ENCODE measurements at places on chromosomes 1 and 21.

- no peak for DNase-seq
Observed at GRCh38 chr1:157944663-157945280, 48.7 kb upstream of the KIRREL1 start.

DNA sequence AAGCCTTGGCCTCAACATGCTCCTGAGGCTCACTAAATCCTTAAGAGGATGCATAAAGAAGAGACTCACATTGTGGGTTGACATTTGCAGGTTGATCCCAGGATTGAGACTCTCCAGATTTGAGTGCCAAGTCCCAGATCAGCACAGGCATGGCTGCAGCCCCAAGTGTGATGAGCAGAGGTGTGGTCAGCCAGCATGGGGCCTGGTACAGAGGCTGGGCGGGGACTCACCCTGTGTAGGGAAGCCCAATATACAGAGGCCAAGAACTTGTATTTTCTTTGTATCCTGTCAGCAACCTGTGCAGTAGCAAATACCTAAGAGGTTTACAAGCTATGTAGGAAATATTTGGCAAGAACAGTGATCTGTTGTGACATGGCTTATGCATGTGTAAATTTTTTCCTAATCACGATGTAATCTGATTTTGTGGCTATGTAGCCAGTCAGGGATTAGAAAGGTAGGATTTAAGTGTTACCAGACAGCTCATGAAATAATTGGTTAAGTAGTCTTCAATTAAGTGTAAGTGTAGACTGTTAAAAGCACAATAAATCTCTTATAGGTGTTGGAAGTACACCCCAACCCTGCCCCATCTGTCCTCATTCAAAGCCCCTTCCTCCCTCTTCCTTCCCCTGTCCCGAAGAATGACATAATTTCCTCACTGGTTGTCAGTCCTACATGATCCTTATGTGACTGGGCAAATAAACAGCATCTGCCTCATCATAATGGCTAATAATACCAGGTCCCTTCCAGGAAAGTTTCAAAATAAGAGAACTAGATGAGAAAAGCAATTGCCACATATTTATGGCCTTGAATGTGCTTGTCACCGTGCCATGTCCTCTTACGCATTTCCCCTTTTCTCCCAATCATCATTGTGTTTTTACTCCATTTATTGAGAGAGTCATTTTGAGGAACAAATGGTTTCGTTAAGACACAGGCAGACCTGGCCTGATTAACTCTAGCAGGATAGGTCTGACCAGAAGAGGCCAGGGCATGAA is 120.9 kb downstream of the HLX start:
- no peak for DNase-seq

- no peak for DNase-seq
Observed at GRCh38 chr1:15303935-15304334, 56.9 kb downstream of the FHAD1 start.

- DNase-seq = no peak
Observed at GRCh38 chr1:226964068-226964425, 24.0 kb downstream of the COQ8A start.

All from activated CD4-positive, alpha-beta T cell treated with anti-CD3 and anti-CD28 coated beads, Interleukin-2, amount 50 U/mL, for 48 hours (primary cell).